ENCODE measurements at places on chromosomes 1 and 21. TPM values are rescaled to one million over a fixed set of nuclear protein-coding genes. Genes with fewer than 3 reads are reported as not detected.

DNA sequence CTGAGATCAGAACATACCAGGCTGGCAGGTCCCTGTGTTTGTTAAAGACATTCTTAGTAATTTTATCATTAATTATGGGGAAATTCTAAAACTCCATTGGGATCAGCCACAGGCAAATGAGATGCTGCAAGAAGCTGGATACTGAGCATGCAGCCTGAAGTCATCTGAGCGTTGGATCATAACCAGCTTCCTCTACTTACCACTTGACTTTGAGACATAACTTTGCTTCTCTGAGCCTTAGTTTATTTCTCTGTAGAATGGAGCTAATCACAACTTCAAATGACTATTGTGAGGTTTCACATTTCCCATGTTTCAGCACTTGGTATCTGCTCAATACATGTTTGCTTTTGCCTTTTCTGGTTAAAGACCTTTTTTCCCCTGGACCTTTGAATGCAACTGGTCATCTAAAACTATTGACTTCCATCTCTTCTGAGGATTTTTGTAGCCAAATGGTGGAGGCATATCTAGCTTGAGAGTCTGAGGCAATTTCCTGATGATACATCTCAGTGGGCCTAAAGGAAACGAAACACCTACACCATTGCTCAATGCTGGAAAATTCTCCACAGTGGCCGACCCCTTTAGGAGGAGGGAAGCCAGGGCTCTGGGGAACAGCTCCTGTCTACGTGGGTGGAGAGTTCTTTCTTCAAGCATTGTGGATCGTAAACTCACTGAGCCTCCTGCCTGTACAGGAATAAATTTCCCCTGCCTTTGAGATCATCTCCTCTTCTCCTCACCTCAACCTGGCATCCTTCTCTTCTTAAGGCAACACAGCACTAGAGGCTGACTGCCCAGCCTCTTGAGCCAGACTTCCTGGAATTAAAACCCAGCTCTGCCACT is 109.1 kb upstream of the HOOK1 start:
- DNase-seq: no peak

The DENND2C gene
- 4.7 TPM for total RNA-seq

The CLDN19 gene
- total RNA-seq: not detected

The DIO1 gene
- total RNA-seq: 39.4 TPM

The FAM177B gene
- total RNA-seq: not detected

The PTPN7 gene
- 0.86 TPM for total RNA-seq

All from left lobe of liver (tissue), 2 donors.